ENCODE measurements at places on chromosomes 2 and 18.
A peak's percentile ranks its signal among the peaks of the same experiment; 100 is the strongest.

DNA sequence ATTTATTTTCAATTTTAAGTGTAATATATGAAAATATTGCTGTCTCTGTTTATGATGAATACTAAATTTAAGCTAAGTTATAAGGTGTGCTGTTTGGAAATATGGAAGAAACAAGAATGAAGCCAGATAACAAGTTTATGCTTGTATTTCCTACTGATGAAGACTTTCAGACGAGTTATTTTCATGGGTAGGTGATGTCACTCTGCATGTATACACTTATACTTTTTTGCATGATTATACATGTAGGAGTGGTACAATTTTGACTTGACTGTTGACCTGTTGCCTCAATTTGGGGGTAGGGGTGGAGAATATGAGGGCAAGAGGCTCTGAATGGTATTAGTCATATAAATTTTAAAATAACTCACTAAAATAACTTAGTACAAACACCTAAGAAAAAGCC lies 133.7 kb downstream of the HAUS1 start:
- DNase-seq = no peak

GRCh38 chr2:181441670-181442069 lies 15.5 kb upstream of the ITGA4 start:
- DNase-seq = no peak

GRCh38 chr18:49725809-49726674 lies 87.3 kb downstream of the ACAA2 start:
- DNase-seq = no peak

DNA sequence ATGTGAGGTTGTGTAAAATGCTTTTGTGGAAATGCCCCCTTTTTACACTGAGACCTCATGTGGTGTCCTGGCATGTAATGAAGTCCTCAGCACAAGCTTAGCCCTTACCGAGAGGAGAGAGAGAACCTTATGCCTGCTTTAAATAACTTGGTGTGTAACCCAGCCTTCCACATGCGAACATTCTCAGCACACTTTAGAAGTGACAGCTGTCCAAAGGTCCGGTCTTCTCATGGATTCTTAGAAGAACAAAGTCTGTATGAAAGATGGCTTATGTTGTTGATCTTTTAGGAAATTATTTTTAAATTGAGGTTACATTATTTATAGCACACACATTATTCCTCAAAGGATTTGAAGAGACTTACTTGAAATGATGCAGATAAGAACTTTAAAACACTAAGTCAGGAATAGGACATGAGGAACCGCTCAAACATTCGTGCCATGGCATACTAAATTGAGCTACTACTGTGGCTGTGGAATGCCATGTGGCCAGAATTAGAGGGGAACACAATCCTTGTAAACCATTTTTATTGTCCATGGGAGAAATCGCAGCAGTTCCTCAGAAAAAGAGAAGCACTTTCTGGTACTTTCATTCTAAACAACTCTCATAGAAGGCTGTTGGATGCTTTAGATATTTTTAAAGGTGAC lies 79.6 kb downstream of the WDSUB1 start:
- no peak for DNase-seq

DNA sequence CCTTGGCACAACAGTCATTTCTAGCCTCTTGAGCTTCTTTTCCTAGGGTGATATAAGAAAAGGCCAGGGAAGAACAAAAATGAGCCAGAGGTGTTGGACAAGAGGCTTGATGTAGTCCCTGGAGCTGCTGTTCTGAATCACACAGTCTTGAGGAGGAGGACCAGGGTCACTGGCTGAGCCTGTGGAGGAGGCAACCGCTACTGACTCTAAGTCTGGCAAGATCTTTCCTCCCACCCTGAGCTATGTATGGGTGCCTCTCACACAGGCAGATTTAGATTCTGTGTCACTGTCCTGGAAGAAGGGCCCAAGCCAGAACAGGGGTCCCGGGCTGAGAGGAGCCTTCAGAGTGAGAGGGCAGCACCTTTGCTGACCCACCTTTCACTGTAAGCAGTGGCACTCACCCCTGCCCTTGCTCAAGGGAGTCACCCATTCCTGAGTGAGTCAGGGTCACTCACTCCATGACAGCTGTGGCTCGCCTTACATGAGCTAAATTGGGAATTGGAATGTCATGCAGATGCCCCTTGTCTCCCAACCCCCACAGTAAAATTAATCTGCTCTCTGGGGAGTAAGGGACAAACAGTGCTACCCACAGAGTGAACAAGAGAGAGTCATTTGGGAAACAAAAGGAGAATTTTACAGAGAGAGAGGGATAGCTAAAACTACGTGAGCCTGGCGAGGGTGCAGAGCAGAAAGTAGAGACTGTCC lies at the start of gene TRIM54:
Gene TRIM54, plus strand, starts transcription at position 575 of the 705 bp plus-strand sequence. CDS start 303 bp downstream, outside the sequence.
- no peak for DNase-seq

GRCh38 chr2:232568161-232568560 lies 17.7 kb downstream of the EIF4E2 start:
- no peak for DNase-seq

DNA sequence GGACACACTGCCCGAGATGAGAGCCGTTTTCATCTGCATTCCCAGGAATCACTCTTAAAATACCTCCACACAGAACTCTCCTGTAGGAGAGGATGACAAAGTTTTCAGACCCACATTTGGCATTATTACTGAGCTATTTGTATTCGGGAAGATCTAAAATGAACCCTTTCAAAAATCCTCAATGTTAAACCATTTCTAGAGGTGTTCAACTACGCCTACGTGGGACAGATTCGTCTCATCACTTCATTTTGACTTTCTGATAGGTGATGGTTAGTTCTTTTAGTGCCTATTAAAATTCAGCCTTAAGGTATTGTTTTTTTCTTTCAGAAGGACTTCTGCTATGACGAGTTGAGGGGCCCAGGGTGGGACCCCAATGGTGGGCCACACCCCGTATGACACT lies 71.4 kb upstream of the MGAT4A start:
- no peak for DNase-seq

DNA sequence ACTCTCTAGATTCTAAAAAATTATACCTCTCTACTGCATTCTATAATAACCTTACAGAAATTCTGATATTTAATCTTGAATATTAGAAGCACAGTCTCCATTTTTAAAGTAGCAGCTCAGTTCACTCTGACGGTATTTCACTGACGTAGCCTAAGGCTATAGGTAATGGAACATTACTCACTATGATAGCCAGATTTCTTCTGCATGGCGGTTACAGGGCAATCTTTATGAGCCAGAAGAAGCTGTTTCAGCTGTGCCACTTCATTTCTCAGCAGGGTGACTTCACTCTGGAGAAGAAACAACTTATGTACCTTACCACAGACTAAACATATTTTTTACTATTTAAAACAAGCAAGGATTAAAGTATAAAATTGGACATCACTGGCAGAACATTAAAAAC lies 75.3 kb upstream of the CHN1 start:
- DNase-seq = no peak

DNA sequence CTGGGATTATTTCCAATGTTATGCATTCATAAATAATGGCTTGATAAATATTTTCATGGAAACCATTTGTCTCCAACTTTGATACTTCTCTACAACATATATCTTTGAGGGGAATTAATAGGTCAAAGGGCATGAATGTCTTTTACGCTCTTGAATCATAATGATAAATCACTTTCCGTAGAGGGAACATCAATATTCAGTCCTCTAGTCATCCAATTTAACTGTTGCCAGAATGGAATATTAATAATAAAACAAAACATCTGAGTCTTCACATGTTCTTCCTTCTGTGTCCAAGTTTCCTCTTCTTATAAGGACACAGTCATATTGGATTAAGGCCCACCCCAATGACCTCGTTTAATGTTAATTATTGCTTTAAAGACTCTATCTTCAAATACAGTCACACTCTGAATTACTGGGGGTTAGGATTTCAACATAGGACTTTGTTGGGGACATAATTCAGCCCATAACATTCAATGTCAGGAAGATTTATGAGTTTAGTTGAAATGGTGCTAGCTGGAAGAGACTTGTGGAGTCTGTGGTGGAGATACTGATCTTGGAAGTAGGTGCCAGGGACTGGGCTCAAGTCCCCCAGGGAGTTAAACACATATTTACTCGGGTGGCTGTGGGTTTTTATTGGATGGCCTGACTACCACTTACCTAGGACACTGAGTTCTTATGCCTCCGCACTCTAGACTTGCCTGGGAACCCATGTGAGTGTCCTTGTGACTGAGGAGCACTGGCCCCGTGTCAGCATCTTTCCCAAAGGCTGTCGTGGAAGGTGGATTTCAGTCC lies 85.0 kb upstream of the SEC11C start:
- DNase-seq = no peak

- DNase-seq = no peak
Measured at GRCh38 chr18:68445136-68445535, 269.8 kb downstream of the TMX3 start.

- no peak for DNase-seq
Measured at GRCh38 chr2:65437392-65438135, 5.2 kb upstream of the SPRED2 start.

- no peak for DNase-seq
Measured at GRCh38 chr2:65626831-65627230, 194.4 kb upstream of the SPRED2 start.

- no peak for DNase-seq
Measured at GRCh38 chr2:116511426-116511825, 1303.1 kb upstream of the DDX18 start.

DNA sequence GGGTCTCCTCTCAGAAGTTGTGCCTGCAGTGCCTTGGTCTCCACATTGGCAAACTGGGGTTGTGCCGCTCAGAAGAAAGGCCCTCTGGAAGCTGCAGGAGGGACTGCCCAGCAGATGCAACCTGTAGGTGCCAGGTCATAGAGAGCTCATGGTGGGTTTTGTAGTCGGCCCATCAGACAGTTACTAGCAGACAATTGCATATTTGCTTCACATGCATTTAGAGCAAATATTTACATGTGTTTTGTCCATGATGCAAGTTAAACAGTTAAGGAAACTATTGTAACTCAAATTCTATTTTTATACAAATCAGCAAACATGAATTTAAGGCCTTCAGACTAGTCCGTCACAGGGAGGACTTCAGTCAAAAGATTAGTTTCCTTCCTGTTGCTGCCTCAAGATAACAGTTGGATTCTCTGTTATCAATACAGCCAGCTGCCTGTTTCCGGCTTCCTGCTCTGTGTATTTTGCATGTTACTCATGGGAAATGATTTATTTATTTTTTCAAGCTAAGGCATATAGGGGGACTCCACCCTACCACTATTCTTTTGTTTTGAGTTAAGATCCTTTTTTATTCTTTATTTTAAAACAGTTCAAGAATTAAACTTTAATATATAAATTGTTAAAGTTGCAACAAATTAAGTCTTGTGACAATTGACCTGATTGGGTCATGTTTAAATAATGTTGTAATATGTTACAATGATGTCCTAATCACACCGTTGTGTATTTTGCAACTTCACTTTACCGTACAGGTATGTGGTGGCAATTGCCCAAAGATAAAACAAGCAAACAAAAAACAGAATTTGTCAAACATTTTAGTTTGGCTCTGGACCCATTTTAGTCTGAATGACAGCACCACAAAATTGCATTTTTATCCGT lies 133.5 kb downstream of the SPTBN1 start:
- DNase-seq = no peak

- peak; percentile 67 for DNase-seq
Measured at GRCh38 chr2:237723602-237724001, 75.0 kb upstream of the RBM44 start.

GRCh38 chr2:60490441-60490840 lies 63.0 kb downstream of the BCL11A start:
- DNase-seq = no peak

DNA sequence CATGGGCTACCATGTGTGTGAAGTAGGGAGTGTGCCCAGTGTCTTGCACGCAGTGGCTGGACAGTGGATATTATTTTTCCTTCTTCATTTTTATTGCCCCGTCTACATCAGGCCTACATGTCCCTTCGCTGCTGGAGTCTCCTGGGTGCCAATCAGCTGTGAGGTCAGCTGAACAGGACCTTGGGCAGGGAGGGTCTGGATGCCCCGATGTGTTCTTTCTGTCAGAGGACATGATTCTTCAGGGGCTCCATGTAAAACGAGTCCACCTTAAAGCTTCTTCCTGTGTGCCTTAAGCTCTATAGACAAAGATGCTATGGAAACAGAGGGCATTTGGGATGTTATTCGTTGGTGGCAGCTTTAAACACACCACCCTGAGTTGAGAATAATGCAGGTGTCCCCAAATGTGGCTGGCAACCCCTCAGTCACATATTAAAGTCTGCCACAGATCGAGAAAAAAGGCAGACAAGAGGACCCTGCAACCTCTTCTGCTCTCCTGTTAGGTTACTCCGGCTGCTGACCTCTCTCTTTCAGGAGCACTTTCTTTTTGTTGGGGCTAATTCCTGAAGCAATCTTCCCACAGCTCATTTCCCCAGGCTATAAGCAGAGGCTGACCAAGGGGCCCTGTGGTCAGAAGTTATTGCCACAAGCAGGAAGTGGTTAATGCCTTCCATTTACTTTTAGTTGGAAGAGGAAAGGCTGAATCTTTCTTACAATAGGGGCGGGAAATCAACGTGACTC lies 20.0 kb downstream of the GREB1 start:
- peak; percentile 60 for DNase-seq

DNA sequence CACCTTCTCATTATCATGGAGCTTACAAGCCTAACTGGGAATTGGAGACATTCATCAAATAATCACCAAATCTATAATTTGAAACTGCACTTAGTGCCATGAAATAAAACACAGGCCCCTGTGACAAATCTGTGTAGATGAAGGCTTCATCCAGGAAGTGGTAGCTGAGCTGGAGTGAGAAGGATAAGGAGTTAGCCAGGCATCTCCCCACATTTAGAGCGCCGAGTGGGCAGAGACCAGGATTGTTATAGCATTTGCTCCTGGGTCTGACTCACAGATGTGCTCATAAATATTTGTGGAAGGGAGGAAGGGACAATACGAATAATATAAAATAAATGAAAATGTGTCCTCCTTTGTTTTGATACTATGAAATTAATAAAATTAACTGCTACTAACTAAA lies 2.5 kb upstream of the MAT2A start:
- DNase-seq = no peak

GRCh38 chr2:46647766-46648742 lies 168.7 kb downstream of the TMEM247 start:
- no peak for DNase-seq

DNA sequence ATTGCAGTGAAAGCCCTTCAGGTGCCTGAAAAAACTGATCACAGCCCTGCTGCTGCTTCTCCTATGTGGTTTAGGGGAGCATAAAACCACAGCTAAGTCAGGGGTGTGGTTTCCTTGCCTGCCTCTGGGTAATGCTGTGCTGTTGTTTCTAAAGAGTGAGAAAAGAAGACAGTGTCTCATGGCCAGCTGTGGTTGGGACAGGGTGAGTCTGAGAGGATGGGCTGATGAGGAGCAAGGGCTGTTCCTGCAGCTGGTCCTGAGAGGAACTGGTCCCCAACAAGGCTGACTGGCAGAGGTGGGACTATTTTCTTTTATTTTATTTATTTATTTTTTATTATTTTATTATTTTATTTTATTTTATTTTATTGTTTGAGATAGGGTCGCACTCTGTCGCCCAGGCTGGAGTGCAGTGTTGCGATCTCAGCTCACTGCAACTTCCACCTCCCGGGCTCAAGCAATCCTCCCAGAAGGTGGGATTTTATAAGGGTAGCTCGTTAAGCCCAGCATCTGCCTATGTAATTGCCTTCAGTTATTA lies 236.7 kb downstream of the FHOD3 start:
- DNase-seq = peak; percentile 79
